Fibroblast of skin of right biceps (primary cell): ENCODE measurements at places on chromosomes 2 and 18.

- no peak for DNase-seq
Observed at GRCh38 chr2:204064119-204064518, 127.6 kb downstream of the ICOS start.

GRCh38 chr2:319059-319600, 31.2 kb upstream of the ALKAL2 start:
- no peak for DNase-seq

GRCh38 chr2:11286749-11287148, 57.7 kb downstream of the ROCK2 start:
- DNase-seq = peak; percentile 52

GRCh38 chr2:1731963-1732768, 12.1 kb downstream of the PXDN start:
- DNase-seq = peak; percentile 95

DNA sequence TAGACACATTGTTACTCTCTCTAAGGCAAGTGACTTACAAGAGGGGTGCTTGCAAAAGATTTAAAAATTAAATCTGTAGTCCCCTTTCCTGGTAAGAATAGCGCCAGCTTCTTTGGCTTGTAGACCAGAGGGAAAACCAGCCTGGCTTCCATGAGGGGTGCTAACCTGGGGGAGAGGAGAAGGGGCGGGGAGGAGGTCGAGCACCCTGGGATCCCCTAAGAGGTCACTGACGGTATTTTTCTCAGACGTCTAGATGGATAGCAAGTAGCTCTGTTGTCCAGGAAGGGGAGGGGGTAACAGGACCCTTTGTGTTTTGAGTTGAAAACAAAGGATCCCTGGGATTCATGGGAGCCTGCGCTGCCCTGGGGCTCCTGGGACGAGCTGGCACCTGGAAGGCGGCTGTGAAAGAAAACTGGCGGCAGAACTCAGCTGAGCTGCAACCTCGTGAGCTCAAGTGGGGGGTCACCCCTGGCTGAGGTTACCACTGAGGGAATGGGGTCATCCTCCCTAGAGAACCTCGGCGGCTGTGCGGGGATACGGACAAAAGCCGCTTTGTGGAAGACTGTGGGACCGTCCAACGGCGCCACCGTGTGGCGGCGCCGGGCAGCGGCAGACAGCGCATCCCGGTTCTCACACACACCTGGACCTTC, 37.8 kb upstream of the MRPL19 start:
- peak; percentile 59 for DNase-seq

DNA sequence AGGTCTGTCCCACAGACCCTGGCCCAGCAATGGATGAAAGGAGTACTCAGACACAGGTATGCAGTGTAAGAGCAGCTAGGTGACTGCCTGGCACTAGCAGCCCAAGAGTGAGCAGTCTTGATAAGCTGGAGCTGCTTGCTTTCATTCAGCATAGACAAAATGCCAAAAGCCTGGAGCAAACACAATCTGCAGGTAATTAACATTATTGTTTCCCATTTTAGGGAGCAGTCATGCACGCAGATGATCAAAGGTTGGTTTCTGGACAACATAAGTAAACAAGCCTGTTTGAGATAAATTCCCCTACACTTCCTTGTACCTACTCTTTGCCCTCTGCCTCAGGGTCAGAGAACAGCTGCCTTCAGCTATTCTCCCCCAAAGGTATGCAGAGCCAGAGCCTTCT, 73.7 kb upstream of the MSTN start:
- DNase-seq = no peak

DNA sequence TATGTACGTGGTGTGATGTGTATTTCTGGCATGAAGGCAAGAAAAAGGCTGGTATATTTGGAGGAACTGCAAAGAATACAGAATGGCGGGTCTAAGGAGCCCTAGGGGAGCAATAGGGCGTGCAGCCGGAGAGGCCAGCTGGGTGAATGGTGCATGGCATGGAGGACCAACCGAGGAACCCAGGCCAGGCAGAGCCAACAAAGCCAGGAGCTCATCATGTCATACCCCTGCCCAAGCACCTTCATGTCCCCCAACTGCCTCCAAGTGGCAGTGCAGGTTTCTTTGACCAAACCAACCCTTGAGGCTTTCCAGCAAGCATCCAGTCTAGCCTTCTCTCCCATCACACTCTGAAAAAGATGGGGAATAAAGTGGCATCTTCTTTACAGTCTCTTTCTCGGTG, 8.9 kb upstream of the KCNK3 start:
- DNase-seq = no peak

DNA sequence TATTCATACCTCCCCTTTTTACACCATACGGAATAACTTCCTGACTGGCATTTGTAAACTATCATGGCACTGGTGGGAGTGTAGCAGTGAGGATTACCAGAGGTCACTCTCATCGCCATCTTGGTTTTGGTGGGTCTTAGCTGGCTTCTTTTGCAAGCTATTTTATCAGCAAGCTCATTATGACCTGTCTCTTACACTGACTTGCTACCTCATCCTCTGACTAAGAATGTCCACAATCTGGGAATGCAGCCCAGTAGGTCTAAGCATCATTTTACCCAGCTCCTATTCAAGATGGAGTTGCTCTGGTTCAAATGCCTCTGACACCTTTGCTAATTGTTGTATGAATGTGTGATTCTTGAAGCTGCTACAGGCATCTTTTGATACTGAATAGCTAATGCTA, 950.8 kb upstream of the SLC39A10 start:
- no peak for DNase-seq

DNA sequence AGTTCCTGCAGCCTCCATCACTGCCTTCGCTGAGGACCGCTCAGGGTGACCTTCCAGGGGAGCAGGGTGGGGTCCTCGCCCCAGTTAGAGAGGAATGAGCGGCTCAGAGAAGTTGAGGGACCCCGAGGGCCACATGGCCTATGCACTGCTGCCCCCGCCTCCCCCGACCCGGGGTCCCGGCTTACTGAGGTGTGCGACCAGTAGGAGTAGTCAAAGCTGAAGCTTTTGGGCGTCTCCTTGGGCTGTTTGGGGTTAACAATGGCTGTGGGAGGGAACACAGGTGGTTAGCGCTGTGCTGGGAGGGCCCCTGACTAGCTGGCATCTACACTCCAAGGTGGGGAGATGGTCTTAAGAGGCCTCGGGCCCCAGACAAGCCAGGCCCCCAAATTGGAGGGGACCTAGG, 31.0 kb downstream of the KIF1A start:
- DNase-seq = no peak

DNA sequence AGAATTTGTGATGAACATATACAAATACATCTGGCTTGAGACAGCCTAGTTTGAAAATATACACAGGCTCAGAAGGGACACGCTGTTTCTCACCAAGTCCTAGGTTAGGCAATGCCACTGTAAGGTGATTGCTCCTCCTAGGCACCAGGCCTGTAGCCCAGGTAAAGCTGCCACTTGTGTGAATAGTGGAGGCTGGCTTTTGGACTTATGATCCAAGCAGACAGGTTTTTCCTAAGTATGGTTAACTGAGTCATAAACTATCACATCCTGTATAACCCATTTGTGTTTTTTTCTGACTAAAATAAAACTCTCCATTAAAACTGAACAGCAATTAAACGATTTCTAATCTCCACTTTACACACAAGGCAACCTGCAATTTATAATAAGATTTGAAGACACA, 81.0 kb downstream of the SEMA4F start:
- no peak for DNase-seq

GRCh38 chr18:27704736-27705361, 472.1 kb downstream of the CDH2 start:
- no peak for DNase-seq

DNA sequence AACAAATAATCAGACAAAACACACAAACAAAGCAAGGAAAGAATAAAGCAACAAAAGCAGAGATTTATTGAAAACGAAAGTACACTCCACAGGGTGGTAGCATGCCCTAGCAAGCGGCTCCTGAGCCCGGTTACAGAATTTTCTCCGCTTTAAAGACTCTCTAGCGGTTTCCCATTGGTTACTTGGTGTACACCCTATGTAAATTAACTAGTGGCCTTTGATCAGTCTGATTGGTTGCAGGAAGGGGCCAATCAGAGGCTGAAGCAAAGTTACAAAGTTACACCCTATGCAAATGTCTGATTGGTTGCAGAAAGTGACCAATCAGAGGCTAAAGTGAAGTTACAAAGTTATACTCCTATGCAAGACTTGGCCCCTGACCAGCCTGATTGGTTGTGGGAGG, 242.9 kb downstream of the LDLRAD4 start:
- DNase-seq = no peak

DNA sequence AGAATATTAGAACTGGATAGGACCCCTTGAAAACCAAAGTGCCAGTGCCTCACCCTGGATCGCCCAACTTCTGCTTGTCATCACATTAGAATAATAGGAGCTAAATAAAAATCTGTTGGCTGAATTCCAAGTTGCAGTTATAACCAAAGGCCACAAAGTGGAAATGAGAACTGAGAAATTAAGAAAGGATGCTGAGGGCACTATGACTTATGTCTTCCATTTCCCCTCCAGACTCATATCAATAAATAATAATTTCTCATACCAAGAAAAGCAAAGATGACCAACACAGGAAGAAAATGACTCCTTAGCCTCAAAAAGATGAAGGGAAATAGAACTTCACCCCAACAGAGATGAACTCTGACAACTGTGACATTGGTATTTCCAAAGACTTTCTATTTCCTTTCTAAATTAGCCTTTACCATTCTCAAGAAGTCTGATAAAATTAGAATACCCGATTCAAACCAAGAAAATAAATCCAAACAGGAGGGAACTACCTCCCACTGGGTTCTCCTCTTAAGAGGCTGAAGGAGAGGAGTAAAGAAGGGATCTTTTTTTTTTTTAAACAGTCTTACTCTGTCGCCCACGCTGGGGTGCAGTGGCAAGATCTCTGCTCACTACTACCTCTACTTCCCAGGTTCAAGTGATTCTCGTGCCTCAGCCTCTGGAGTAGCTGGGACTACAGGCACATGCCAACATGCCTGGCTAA, 46.5 kb upstream of the EPG5 start:
- peak; percentile 3 for DNase-seq

DNA sequence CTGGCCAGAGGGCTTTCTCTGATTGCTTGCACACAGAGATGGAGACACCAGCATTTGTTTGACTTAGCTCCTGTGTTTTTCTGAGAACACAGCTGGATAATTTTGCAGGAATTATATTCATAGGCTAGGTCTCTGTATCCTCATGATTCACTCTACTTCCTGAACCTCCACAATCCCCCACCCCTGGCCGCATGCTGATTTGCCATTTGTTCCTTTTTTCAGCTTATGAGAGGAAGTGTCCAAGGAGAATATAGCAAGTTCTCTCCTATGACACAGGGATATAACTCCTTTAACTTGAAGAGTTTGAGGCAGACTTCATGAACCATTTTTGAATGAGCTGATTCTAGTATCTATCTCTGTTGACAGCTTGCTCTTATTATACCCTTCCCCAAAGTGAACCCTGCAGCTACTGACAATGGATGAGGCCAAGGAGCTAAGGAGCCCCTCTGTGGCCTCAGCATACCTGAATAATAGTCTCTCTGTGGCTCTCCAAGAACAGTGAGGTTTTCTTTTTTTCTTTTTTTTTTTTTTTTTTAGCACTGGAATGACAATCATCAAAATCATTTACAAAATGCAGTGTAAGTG, 15.4 kb downstream of the CAVIN2 start:
- no peak for DNase-seq

GRCh38 chr2:28400419-28400818, 7.8 kb downstream of the FOSL2 start:
- DNase-seq = no peak

GRCh38 chr2:11444737-11445136, 21.2 kb downstream of the E2F6 start:
- DNase-seq = no peak

GRCh38 chr2:94970353-94970752, 55.2 kb upstream of the MAL start:
- no peak for DNase-seq

DNA sequence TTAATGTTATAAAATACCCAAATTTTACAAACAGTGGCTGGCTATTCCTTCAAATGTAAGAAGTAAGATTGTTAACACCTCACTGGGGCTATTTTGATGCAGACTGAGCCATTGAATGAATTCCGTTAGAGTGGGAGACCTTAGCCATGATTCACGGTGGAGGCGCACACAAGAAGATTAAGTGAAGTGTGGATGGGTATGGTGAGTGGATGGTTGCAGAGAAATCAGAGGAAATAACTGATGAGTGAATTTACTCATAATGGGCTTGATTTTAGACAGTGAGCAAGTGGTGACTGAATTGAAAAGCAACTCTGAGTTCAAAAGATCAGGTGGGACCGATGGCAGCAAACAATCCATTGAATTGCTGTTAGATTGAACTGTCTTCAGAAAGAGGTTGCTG, 75.0 kb downstream of the NRP2 start:
- DNase-seq = no peak

DNA sequence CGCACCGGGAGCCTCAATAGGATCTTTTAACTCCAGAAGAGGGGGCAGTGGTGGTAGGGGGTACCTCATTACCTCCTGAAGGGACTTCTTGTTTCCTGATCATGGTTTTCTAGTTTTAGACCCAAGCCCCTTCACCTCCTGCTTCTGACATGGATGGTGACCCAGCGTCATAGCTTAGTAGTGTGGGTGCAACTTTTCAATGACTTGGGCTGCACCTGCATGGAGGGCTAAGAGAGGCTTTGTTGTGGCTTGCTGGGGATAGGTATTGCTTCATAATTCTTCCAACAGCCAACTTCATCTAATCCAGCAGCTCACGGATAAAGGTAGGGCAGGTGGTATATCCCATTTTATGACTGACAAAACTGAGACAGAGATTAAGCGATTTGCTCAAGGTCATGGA, 3.0 kb downstream of the SLC1A4 start:
- DNase-seq = no peak

- no peak for DNase-seq
Observed at GRCh38 chr2:24332791-24333540, 27.4 kb downstream of the ITSN2 start.

DNA sequence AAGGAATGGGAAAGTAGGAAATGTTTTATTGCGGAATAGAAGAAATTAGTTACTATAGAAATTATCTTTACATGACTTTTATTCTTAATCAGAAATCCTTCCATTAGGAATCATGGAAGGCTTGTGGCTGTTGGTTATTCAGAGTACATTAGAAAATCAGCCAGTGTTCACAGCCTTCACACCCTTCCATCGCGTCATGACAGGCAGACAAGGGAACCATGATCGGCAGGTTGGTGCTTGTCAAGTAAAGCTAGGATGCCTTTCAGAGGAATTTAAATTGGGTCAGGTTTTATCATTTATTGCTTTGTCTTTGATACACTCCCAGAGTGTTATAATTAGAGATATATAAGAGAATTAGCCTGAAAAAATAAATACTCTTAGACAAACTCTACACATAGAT, 400.6 kb downstream of the THSD7B start:
- no peak for DNase-seq

- DNase-seq = no peak
Observed at GRCh38 chr18:53040286-53040685, 700.3 kb downstream of the DCC start.

GRCh38 chr18:78780719-78781600, 198.7 kb upstream of the SALL3 start:
- DNase-seq = no peak

GRCh38 chr18:28522236-28522635, 345.3 kb upstream of the CDH2 start:
- DNase-seq = no peak

- no peak for DNase-seq
Observed at GRCh38 chr2:23703583-23704385, 223.1 kb downstream of the ATAD2B start.
